ENCODE measurements at places on chromosomes 3 and 15.
A peak's percentile ranks its signal among the peaks of the same experiment; 100 is the strongest.

- DNase-seq: no peak
Measured at GRCh38 chr3:155064920-155065319, 15.2 kb upstream of the MME start.

DNA sequence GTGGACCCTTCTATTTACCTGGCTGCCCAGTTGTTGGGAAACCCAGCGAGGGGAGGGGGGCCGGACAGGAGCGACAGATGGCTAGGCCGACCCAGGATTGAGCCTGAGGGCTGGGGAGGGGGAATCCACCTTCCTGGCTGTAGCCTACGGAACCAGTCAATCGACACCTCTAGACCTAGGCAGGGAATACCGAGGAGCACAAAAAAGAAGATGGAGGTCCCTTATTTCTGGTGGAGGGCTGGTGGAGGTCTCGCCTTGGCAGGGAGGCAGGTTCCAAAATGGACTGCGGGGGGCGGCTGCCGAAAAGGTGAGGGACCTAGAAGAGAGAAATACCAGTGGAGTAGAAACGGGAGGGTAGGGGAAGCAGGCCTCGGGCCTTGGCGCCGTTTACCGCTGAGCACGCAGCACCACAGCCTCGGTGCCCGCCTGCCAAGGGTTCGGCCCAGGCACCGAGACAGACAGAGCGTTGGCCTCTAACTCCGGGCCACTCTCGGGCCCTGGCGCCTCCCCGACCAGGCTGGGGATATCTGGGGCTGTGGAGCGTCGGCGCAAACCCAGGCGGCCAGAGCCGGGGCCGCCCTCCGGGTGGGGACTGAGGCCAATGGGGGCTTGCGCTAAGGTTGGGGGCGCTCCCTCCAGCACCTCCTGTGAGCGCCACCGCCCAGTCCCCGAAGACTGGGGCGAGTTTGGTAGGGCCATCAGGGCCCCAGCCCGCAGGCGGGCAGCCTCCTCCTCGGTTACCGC is 1.6 kb downstream of the ANKRD63 start:
- DNase-seq: no peak

DNA sequence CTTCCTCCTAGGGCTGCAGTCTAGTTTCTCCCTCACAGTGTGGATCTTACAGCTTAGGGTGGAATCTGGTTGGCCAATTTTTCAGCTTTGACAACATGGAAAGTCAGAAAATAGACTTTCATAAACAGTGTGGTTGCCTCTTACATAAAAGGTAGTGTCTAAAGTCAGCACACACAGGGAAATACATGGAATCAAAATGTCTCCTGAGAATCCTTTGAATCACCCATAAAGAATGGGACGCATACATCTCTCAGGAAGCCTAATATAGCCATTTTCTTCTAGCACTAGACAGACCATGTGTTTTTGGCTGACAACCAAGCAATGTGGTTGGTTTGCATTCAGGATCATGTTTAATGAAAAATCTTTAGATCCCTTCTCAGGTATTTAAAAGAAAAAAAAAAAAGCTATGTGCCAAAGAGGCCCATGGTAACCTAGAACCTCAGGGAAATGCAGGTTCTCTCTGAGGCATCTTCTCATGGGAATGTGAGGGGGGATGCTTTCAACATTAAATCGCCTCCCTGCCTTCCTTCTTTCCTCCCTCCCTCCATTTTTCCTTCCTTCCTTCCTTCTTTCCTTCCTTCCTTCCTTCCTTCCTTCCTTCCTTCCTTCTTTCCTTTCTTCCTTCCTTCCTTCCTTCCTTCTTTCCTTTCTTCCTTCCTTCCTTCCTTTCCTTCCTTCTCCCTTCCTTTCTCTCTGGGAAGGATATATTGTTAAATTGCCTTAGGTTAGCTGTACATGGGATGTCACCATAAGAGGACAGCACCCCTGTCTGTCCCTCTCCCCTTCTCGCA is 34.3 kb upstream of the ZBTB38 start:
- no peak for DNase-seq

- peak; percentile 55 for DNase-seq
Measured at GRCh38 chr3:71584394-71585011, 975 bp upstream of the FOXP1 start.

- DNase-seq: no peak
Measured at GRCh38 chr15:81749716-81750375, 296.0 kb downstream of the MEX3B start.

DNA sequence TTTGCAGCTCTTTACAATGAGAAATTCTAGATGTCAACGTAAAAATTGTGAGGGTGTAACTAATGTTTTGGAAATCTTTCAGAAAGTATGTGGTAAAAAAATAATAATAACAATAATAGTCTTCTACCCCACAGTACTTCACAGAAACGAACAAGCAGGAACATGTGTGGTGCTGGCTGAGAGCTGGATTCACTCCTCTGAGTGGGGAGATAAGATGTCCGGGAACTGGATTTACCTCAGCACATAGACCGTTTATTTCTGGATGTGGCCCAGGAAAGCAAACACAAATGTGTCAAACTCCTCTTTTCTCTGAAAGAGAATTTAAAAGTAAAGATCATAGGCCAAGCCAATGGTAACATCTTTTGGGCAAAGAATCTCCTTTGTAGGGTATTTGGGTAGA is 103.4 kb downstream of the SLC49A4 start:
- no peak for DNase-seq

DNA sequence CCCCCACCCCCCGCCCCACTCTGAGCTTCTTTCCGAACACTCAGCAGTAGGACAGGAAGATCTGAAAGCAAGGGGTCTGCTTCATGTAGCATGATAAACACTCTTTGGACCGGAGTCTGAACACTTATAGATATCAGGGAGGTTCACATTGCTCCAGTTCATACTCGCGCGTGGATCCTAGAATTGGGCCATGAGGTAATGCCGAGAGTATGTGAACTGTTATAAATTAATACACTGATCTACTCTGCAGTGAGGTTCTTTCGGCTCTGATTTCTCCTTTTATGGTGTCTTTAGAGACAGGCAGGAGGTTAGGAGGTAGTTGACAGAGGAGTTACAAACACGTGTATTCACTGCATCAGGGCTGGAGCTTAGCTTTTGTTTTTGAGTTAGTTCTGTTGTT is 223.0 kb downstream of the THSD4 start:
- DNase-seq: no peak

GRCh38 chr3:94928921-94929320 is 866.1 kb downstream of the NSUN3 start:
- DNase-seq: peak; percentile 92

GRCh38 chr15:54304321-54304720 is 326.1 kb downstream of the UNC13C start:
- no peak for DNase-seq
